ENCODE measurements at places on chromosomes 3 and 15.
A peak's percentile ranks its signal among the peaks of the same experiment; 100 is the strongest.

GRCh38 chr15:58285921-58286278 is 145.9 kb upstream of the LIPC start:
- DNase-seq: no peak

GRCh38 chr3:100912976-100913545 is 80.2 kb downstream of the ABI3BP start:
- DNase-seq: no peak

DNA sequence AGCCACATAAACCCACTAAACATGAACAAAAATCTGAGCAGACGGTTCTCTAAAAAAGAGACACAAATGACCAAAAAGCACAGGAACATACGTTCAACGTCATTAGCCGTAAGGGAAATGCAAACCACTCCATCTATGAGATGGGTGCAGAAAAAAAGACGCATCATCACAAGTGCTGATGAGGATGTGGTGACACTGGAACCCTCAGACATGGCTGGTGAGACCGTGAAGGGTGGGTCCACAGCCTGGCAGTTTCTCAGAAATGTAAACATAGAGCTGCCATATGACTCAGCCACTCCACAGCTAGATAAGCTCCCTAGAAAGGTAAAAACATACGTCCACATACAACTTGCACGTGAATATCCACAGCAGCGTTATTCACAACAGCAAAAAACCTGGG is 23.3 kb downstream of the PCSK6 start:
- no peak for DNase-seq

GRCh38 chr3:129603991-129604749 is 2.3 kb downstream of the PLXND1 start:
- DNase-seq: no peak

DNA sequence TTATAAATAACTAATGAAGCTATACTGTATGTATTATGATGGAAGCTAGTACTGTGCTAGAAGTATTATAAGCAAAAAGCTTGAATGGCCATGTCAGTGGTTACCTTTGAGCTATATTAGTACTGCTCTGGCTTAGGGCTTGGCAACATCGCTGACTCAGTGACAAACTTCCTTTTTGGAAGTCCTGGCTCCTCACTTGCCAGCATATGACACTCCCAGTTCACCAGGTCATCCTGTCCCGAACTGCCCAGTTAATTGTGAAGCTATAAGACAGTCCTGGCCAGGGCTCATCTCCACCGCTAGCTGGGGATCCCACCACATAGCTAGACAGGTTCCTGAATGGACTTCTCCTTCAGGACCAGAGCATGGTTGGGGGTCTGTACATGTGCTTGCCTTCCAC is 31.9 kb downstream of the RAB8B start:
- DNase-seq: peak; percentile 26

DNA sequence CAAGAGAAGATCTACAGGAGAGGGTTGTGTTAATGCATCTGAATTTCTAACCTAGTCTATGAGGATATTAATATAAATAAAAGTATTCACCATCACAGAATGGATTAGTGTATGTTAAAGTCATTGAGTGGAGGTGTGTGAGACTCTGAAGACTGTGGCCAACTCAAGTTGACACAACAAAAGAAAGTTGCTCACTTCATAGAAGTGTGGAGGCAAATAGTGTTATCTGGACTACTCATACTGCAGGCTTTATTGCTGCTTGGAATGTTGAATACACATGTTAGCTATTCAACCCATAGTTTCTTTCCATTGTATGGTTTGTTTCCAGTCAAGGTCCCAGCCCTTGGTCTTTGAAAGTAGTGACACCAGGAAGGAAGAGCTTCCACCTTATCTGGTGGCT is 38.0 kb upstream of the TPRG1 start:
- no peak for DNase-seq

DNA sequence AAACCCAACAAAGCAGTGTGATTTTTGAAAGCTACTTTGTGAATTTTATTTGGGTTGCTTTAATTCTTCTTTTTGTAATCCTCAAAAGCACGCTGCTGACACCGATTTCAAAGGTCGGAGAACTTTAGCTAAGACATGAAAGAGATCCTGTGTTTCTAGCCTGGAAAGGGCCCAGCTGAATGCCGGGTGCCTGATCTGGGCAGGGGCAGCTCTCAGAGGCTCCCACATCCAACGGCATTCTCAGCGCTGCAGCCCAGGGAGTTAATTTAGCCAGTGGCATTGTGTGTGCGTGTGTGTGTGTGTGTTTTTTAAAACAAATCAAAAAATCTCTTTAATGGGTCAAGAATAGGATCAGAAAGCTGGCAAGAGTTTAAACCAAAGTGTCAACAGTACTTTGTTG is 6.6 kb downstream of the RBP1 start:
- no peak for DNase-seq

DNA sequence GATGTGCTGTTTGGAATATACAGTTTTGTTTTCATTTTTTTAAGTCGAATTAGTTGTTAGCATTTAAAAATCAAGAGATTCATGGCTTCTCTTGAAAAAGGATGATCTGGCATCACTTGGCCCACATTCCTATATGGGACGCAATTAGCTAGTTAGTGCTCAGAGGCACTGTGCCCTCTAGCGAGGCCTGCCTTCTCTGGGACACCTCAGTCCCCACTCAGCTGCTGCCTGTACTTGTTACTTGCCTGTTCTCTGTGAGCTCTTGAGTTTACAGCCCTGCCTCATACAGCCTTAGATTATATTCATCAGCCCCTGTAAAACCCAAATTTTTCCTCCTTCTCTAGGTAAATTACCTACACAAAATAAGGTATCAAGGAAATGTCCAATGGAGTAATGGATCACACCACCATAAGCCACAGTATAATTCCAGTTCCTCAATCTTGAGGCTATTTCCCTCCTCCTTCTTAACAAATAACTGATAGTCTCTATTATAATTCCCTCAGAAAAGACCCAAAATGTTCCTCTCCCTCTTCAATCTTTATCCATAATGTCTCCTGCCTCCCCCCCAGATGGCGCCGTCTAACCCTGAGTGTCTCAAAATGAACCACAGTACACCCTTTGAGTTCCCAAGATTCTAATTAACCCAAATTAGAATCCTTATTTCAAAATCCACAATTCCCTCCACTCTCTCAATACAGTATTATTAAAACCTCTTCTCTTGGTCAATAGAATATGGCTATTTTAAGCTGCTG is 2.7 kb downstream of the ZMAT3 start:
- no peak for DNase-seq

DNA sequence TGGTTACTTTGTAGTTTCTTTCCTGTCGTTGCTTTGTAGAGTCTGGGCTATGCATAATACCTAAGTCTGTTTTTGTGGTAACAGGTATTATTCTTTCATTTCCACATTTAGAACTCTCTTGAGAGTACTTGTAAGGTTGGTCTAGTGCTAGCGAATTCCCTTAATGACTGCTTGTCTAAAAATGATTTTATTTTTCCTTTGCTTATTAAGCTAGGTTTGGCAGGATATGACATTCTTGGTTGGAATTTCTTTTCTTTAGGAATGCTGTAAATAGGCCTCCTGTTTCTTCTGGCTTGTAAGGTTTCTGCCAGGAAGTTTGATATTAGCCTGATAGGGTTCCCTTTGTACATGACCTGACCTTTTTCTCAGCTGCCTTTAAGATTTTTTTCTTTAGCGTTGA is 70.1 kb upstream of the SGO1 start:
- DNase-seq: peak; percentile 8

GRCh38 chr3:195195321-195196209 is 75.4 kb downstream of the XXYLT1 start:
- no peak for DNase-seq

- DNase-seq: no peak
Observed at GRCh38 chr3:68808563-68808962, 123.8 kb downstream of the TAFA4 start.

DNA sequence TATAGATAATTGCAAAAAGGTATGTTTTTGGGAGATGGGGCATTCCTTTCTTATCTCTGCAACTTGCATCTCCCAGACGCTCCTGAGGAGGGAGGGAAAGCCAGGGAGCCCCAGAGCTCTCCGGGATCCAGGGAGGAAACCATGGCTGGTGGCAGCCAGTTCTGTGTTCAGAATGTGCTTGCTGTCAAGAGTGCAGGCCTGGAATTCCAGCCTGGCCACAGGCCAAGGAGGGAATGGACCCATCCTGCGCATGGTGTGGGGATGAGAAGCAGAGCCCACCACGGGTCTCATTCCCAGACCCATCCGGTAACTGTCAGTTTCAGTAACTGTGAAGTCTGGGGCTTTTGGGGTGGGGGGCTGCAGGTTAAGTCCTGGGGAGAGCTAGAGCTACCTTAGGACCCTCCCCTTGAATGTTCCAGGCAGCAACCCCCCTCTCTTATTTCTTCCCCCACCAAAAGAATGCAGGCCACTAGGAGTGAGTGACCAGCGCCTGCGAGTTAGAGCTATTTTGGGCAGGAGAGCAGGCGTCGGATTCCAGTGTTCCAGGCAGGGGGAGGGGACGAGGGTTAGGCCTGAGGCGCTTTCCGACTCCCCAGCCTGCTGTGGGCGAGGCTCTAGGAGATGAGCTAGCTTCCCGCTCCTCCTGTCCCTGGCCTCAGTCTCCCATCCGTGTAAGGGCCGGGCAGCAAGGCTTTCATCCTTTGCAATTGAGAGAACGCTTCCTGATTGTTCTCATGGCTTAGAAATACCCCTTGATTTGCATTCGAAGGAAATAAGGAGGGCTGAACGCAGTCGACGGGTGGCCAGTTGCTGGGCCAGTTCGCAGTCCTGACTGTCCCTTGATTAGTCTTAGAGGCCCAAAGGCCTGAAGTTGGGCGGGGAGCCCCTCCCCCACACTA is 781 bp upstream of the DAG1 start:
- peak; percentile 58 for DNase-seq

- peak; percentile 43 for DNase-seq
Observed at GRCh38 chr15:84598250-84598649, 2.6 kb upstream of the ZSCAN2 start.

DNA sequence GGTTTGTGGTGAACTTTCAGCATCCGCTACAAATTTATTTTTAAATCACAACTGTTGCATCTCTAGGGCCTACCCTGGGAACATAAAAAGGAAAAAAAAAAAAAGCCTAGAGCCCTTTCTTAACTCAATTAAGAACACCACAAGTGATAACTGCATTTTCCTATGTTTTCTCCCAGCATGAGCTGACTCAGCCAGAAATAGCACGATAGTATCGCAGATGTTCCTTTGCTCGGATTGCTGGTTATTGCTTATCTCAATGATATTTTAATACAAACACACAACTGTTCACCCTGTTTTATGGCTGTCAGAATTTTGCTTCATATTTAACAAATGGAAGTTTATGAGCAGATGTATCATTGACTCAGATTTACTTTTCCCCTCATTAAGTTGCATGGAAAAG is 251.8 kb upstream of the SUCLG2 start:
- no peak for DNase-seq

DNA sequence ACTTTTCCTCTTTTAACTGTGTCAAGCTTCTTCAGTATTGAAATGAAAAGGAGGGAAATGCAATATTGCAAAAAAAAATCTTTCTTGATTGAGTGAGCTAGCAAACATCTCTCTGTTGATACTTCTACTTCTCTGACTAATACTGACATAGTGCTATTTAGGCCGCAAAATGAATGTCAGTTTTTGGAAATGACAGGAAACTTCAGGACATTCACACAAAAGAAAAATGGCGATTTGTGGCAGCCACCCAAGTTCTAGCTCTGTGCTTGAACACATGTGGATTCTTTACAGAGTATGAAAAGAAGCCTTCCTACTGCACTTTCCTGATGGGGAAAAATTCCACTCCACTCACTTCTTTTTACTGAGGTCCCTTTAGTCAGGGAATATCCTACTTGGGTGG is 486.8 kb upstream of the ALCAM start:
- no peak for DNase-seq

DNA sequence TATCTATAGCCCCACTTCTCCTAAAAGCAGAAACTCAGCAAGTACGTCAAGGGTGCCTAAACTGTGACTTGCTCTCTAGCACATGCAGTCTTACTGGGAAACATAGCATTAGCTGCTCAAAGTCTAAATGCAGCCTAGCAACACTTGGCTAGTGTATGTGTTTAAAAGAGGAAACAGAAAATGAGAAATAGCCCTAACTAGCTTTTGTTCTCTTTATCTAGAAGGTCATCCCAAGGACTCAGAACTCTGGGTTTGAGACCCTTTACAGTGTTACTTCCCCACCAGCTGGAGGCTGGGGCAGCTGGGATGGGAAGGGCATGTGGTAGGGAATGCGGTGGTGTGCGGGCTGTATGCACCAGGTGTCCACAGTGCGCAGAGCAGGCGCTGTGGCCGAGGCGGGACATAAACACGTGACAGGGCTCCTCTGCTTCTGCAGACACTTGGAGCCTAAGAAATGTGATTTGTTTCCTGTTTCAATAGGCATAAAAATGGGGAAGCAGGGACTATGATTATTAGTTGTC is 13.3 kb downstream of the ETV5 start:
- no peak for DNase-seq

DNA sequence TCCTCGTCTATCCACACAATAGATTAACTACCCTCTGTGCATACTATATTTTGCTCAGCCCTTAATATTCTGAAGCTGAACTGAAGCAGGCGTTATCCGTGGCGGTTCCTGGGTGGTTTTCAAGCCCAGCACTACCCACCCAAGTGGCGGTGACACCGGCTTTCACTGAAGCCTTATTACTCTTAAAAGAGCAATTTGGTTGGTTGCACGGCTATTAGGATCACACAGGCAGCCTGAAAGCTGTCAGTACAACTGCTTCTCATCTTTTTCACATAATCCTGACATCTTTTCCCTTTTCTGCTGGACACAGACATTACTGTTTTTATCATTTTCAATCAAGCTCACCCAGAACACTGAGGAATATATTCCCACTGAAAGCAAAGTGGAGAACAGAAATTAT is 525.3 kb upstream of the ZNF717 start:
- DNase-seq: no peak

DNA sequence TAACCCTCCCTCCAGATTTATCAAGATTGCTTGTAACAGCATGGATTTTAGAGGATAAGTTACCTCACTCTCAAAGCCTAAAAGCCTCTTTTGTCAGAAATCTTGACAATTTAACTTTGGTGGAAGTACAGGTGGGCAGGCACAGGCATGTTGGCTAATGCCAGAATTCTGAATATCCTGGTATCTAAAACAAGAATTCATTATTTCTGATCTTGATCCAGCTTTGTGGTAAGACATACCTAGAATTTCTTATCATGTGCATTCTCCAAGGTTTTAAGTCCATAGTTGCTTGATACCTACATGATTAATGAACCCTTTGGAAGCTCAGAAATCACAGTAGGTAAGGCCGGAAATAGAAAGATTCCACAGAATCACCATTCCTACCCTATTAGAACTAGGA is 109.9 kb upstream of the TTC14 start:
- DNase-seq: no peak

DNA sequence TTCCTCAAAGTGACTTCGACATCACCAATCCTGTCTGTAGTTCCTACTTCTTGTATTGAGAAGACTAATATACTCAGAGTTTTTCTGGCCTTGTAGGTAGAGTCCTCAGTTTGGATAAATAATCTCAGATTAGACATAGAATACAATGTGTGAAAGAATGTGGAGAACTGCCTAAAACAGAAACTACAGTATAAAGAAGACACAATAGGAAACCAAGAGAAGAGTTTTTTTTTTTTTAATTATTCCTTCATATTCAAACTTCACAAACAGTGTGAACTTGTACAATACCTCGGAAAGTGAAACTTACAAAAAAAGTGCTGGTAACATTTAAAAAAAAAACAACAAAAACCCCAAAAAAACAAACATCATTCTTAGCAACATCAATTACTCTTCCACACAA is 20.5 kb downstream of the TIGIT start:
- no peak for DNase-seq
